ENCODE measurements at places on chromosomes 5 and 9.

GRCh38 chr9:13088720-13089427 is 190.6 kb downstream of the MPDZ start:
- DNase-seq = peak; percentile 82

DNA sequence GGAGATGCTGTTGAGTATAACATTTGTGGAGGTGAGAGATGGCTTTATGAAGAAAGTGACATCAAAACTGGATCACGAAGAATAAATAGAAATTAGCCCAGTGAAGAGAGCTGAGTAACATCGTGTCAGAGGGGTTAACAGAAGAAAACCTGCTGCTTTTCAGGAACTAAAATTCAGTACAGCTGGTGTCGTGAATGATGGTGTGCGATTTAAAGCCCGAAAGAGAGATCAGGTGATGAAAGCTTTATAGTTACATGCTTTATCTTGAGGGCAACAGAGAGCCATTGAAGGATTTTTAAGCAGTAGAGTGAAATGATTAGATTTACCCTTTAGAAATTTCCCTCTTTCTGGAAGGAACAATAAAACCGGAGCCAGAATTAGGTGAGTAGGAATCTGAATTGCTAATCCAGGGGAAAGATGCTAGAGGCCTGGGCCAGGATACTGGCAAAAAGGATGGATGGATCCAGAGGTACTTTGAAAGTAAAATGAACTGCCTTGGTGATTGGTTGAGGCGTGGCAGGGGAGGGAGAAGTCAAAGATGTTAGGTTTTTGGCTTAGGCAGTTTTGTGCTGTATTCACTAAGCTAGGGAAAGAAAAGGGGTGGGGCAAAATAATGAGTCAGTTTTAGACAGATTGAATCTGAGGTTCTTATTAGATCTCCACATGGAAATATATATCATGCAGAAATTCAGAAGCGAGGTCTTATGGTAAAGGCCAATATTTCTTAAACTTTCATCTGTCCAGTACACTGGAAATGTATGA is 3.4 kb downstream of the LRRC70 start:
- no peak for DNase-seq

DNA sequence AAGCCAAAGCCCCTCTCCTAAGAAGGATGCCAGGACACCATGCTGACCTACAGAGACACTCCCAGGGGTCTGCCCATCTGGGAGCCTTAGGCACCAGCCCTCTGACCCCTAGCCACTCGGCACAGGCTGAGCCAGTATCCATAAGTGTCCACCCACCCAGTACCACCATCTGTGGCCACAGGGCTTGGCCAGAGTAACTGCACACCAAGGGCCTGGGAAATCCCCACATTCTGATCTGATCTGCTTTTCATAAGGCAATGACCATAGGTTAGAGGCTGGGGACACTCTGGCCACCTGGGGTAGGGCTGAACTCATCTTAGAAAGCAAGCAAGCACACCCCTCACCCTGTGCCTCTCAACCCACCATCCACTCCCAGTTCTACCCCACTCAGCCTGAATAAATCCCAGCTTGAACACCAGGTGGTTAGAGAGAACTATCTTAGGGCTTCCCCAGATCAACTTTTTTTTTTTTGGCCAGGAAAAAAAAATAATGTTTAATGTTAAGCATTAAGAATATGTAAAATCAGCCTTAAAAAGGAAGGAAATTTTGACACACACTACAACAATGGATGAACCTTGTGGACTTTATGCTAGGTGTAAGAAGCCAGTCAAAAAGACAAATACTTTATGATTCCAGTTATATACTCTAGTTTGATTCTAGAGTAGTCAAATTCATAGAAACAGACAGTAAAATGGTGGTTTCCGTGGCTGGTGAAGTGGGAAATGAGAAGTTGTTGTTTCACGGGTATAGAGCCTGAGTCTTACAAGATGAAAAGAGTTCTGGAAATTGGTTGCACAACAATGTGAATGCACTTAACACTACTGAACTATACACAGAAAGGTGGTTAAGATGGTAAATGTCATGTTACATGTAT is 6.2 kb downstream of the GNPDA1 start:
- no peak for DNase-seq

GRCh38 chr5:115069087-115069968 is 100.4 kb downstream of the TRIM36 start:
- DNase-seq = peak; percentile 82

GRCh38 chr5:34685485-34686165 is 29.5 kb downstream of the RAI14 start:
- peak; percentile 89 for DNase-seq

GRCh38 chr9:70492319-70492777 is 77.9 kb upstream of the KLF9 start:
- no peak for DNase-seq

- DNase-seq = no peak
Measured at GRCh38 chr9:123251741-123252140, 16.6 kb downstream of the STRBP start.

DNA sequence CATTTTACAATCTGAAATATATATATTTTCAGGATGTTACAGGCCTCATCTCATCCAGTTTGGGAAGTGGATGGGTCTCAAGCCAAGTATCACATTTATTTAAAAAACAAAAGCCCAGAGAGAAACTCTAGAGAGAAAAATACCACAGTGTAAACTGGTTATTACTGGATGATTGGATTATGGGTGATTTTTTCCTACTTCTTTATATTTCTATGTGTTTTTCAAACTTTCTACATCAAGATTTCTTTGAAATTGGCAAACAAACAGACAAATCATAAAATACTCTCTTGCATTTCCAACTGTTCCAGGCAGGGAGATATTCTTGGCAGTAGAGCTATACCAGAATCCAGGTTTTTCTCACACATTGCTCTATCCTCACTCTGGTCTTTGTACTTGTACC is 116.0 kb upstream of the SMIM23 start:
- DNase-seq = no peak

DNA sequence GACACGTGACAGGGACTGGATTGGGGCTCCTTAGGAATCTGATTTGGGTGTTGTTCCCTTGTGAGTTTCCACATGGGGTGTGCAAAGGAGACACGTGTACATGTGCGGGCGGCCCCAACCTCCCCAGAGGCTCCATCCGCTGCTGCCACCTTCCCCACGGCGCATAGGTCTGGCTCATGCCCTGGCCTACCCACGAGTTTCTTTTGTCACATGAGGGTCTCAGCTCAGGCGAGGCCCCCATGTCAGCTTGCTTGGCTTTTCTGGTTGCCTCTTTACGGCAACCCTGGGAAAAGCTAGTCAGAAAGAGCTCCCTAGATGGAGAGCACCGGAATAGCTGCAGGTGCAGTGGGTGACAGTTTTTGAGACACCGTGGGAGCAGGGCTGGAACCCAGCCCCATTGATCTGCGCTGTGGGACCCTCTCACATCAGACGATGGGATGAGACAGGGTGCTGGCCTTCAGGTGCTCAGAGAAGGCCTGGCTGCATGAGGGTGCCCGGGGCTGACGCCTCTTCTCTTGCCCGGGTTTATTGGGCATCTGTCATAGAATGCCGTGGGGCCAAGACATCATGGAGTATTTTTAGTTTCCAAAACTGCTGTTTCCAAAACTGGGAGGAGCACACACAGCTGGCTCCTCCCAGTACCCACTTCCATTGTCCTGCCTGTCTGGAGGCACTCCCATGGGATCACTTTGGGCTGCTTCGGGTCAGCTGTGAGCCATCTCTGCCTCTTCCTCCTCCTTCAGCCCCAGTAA is 107.8 kb downstream of the WNK2 start:
- DNase-seq = no peak

GRCh38 chr5:67644221-67644920 is 447.8 kb upstream of the CD180 start:
- peak; percentile 4 for DNase-seq
